ENCODE measurements at places on chromosomes 16 and 17.

- DNase-seq, result no peak
These were observed 668.8 kb downstream of the WWOX start for GRCh38 chr16:78768226-78768625.

DNA sequence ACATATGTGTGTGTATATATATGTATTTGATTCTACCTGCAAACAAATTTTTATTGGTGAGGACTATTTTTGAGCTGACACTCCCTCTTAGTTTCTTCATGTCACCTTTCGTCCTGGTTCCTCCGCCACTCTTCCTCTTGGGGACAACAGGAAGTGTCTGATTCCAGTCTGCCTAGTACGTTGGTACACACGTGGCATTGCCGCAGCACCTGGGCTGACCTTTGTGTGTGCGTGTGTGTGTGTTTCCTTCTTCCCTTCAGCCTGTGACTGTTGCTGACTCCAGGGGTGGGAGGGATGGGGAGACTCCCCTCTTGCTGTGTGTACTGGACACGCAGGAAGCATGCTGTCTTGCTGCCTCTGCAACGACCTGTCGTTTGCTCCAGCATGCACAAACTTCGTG is 29.4 kb upstream of the CACNG5 start:
- no peak for DNase-seq

GRCh38 chr16:3101018-3101840 is 2.1 kb upstream of the ZSCAN10 start:
- no peak for DNase-seq

DNA sequence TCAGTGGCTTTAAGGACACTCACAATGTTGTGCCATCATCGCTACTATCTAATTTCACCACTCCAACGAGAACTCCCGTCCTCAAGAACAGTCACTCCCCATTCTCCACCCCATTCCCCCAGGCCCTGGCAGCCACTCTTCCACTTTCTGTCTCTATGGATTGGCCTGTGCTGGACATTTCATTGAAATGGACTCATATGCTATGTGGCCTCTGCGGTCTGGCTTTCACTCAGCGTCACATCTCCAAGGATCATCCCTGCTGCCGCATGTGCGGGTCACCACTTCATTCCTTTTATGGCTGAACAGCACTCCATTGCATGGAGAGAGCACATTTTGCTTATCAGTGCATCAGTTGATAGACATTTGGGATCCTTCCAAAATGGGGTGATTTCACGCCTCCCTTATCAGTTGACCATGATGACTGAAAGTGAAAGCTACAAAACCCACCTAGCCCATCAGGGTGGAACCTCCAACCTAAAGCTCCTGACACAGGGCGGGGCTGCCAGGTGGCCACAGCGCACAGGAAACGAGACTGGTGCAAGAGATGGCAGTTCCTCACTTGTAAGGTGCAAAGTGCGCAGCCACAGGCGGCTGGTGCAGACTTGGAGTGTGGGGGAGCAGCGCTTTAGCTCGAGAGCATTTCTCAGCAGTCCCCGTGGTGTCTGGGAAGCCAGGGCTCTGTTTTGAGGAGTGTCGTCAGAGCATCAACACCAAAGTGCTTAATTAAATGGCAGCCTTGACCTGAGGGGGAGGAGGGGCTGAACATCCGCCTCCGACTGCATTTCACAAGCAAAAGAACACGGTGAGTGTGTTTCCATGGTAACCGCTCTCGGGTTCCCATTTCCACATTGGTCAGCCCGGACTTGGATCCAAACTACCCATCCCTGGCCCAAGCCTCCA is 23.8 kb downstream of the COTL1 start:
- DNase-seq, result no peak

Measured in cortex of kidney (tissue), 1 donor.